Esophagus muscularis mucosa (tissue), 4 donors: ENCODE measurements at places on chromosomes 7 and 10. TPM values are rescaled to one million over a fixed set of nuclear protein-coding genes. Genes with fewer than 3 reads are reported as not detected.
A peak's percentile ranks its signal among the peaks of the same experiment; 100 is the strongest.

GRCh38 chr7:27802999-27803398 lies 63.0 kb downstream of the TAX1BP1 start:
- H3K4me3 ChIP-seq, result no peak overlapping the region
- H3K4me1 ChIP-seq, result peaks cover 2% of the 10 kb centered on the region
- no peak overlapping the region for H3K27ac ChIP-seq
- H3K36me3 ChIP-seq, result no peaks in the 10 kb centered on the region

DNA sequence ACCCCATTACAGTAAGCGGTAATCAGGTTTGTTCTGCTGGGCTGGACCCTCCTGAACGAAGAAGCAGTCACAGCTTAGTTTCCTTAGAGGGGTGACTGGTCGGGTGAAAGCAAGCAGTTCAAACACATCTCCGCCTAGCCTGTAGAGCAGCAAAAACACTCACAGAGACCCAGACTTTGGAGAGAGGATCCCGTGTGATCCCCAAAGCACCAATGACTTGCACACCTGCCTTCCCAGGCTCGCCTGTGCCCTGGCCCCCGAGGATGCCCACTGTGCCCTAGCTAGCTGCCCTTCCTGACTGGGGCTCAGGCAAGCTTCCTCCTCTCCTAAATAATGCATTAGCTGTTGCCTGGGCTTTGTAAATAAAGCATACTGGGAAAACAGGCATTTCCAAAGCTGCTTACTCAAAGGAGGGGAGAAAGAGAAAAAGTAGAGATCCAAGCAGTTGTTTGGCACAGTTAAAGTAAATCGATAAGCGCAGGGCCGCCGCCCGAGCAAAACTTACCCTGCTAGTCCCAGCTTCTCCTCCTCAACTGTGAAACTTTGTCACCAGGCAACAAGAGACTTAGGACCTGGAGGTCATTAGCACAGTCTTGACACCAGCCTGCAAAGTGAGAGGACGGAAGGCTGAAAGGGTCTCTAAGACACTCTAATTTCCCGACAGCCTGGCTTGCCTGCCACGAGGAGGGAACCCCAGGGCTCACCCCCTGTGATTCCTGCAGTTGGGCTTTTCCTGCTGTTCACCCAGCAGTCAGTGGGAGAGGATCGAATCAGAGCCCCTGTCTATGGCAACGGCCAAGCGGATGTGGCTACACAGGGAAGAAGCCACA lies 4.8 kb downstream of the LRRC18 start:
- no peaks in the 10 kb centered on the region for H3K36me3 ChIP-seq
- H3K27me3 ChIP-seq, result no peaks in the 10 kb centered on the region
- no peak overlapping the region for H3K27ac ChIP-seq
- H3K4me1 ChIP-seq, result no peaks in the 10 kb centered on the region
- no peak overlapping the region for H3K4me3 ChIP-seq
- no peak for DNase-seq

- no peaks in the 10 kb centered on the region for H3K36me3 ChIP-seq
- peaks cover 98% of the 10 kb centered on the region for H3K27me3 ChIP-seq
- DNase-seq, result no peak
- peak overlapping the region; percentile 52 for H3K4me3 ChIP-seq
Measured at GRCh38 chr10:8051109-8051821, 3.2 kb upstream of the GATA3 start.

GRCh38 chr10:35092851-35093250 lies 2.7 kb upstream of the CUL2 start:
- no peaks in the 10 kb centered on the region for H3K27me3 ChIP-seq
- H3K4me1 ChIP-seq, result peaks cover 26% of the 10 kb centered on the region
- H3K4me3 ChIP-seq, result no peak overlapping the region
- DNase-seq, result no peak
- no peak overlapping the region for H3K27ac ChIP-seq

DNA sequence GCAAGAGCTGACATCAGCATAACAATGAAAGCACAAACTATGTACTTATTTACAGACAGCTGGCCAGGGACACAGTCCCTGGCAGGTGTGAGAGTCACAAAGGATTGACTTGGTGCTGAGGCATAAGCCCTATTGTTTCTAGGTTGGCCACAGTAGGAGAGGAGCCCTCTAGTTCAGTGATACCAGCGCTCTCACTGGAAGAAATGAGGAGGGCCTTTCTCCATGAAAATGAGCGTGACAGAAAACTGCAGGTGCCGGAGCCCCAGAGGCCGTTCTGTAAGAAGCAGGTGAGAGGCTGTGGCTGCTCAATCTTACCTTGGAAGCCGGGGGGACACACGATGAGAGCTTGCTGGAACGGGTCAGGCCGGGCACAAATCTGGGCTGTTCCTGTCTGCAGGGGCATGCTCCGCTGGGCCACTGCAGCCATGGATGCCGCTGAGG lies 90.5 kb downstream of the CLEC2L start:
- no peak for DNase-seq
- peaks cover 39% of the 10 kb centered on the region for H3K36me3 ChIP-seq
- H3K27me3 ChIP-seq, result no peaks in the 10 kb centered on the region
- H3K4me3 ChIP-seq, result no peak overlapping the region
- H3K4me1 ChIP-seq, result no peaks in the 10 kb centered on the region

- DNase-seq, result no peak
- no peaks in the 10 kb centered on the region for H3K4me1 ChIP-seq
- no peak overlapping the region for H3K4me3 ChIP-seq
- no peaks in the 10 kb centered on the region for H3K27me3 ChIP-seq
- H3K36me3 ChIP-seq, result peaks cover 31% of the 10 kb centered on the region
Measured at GRCh38 chr10:11293332-11293731, 275.7 kb downstream of the CELF2 start.

GRCh38 chr7:91784469-91784868 lies 96.0 kb downstream of the MTERF1 start:
- no peak for DNase-seq
- no peaks in the 10 kb centered on the region for H3K27me3 ChIP-seq
- H3K27ac ChIP-seq, result no peak overlapping the region
- no peaks in the 10 kb centered on the region for H3K4me1 ChIP-seq
- no peaks in the 10 kb centered on the region for H3K36me3 ChIP-seq
- H3K4me3 ChIP-seq, result no peak overlapping the region

GRCh38 chr7:47787249-47788069 lies 160.8 kb downstream of the PKD1L1 start:
- H3K4me1 ChIP-seq, result peaks cover 12% of the 10 kb centered on the region
- DNase-seq, result peak; percentile 64
- H3K4me3 ChIP-seq, result no peak overlapping the region
- H3K27ac ChIP-seq, result peak overlapping the region; percentile 83
- no peaks in the 10 kb centered on the region for H3K27me3 ChIP-seq

DNA sequence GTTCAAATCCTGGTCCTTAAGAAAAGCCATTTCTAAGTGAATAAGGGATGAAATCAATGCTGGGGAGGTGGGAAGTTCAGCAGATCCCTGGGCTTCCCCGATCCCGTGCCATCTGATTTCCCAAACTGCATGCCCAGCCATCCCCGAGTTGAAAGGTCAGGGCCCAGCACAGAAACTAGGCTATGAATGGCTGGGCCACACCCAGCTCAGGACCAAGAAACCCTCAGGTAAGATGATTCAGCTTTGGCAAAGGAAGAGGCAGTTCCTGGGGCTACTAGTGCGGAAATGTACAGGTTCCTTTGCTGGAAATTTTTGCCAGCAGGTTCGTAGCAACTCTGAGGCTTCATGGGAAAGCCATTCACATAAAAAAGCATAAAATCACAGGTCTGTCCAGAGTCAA lies 182.7 kb downstream of the FAM107B start:
- H3K27ac ChIP-seq, result no peak overlapping the region
- H3K4me1 ChIP-seq, result peaks cover 16% of the 10 kb centered on the region
- H3K4me3 ChIP-seq, result no peak overlapping the region
- no peak for DNase-seq
- H3K36me3 ChIP-seq, result no peaks in the 10 kb centered on the region

Gene GPR22
- not detected for total RNA-seq
